Activated naive CD4-positive, alpha-beta T cell treated with anti-CD3 and anti-CD28 coated beads for 36 hours (primary cell): ENCODE measurements at places on chromosomes 11 and 22. TPM values are rescaled to one million over a fixed set of nuclear protein-coding genes. Genes with fewer than 3 reads are reported as not detected.

The SLC6A5 gene
- total RNA-seq = not detected

The ZDHHC24 gene
- 11.5 TPM for total RNA-seq

The FGF4 gene
- total RNA-seq = not detected

The OR51A4 gene
- not detected for total RNA-seq

The KIAA1671 gene
- 7.3 TPM for total RNA-seq

The ART5 gene
- total RNA-seq = not detected

The SRSF8 gene
- total RNA-seq = 22.9 TPM

The TSSK2 gene
- total RNA-seq = not detected

The TEX12 gene
- not detected for total RNA-seq

The KRTAP5-11 gene
- not detected for total RNA-seq

The FAM180B gene
- total RNA-seq = not detected

The APBB1 gene
- 44.5 TPM for total RNA-seq

The NLRP14 gene
- total RNA-seq = not detected

The SLC25A18 gene
- not detected for total RNA-seq

The SYCE3 gene
- total RNA-seq = 0.91 TPM

The WT1 gene
- not detected for total RNA-seq

The SERHL2 gene
- total RNA-seq = 1.3 TPM

The SCARF2 gene
- 0.30 TPM for total RNA-seq

The RASL10A gene
- not detected for total RNA-seq

The SPON1 gene
- total RNA-seq = 0.25 TPM

The IL10RA gene
- 11.3 TPM for total RNA-seq

The PGA3 gene
- not detected for total RNA-seq

The CABP7 gene
- total RNA-seq = not detected

The GLB1L3 gene
- total RNA-seq = 11.8 TPM

The MS4A7 gene
- total RNA-seq = not detected

The P2RY6 gene
- not detected for total RNA-seq

The INSC gene
- total RNA-seq = 1.0 TPM

The CHKB gene
- 71.0 TPM for total RNA-seq

The MS4A4A gene
- not detected for total RNA-seq

The C11orf16 gene
- not detected for total RNA-seq

The PLA2G6 gene
- 85.3 TPM for total RNA-seq
